ENCODE measurements at places on chromosomes 7 and 10.
A peak's percentile ranks its signal among the peaks of the same experiment; 100 is the strongest.

GRCh38 chr7:20510573-20510900 is 104.9 kb upstream of the ABCB5 start:
- no peak for DNase-seq

- DNase-seq, result no peak
These were observed 2.9 kb downstream of the PPP1R3A start for GRCh38 chr7:113915956-113916355.

DNA sequence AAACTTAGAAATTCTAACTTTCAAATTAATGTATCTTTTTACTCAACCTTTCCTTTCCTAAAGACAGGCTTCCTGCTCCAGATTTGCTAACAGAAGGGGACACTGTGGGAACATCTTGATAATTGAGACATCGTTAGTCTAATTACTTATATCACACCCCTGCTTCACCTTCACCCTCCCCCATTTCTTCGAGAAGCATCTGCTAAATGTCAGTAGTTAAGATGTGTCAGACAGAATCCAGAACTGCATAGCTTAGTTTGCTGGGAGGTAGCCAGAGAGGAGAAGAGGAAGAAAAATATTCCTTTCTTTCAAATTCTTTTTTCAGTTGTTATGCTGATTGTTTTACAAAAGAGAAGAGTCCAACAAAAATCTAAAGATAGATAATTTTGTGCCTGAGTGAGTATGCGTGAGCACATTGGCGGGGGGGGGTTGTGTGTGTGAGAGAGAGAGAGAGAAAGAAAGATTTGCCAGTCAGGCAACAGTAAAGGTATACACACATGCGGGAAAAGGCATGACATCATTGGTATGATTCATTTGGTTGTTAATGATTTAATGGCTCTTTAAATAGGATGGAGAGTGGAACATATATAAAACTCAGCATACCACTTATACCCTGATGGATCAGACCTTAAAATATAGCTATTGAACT is 192.4 kb downstream of the PTN start:
- DNase-seq, result no peak

DNA sequence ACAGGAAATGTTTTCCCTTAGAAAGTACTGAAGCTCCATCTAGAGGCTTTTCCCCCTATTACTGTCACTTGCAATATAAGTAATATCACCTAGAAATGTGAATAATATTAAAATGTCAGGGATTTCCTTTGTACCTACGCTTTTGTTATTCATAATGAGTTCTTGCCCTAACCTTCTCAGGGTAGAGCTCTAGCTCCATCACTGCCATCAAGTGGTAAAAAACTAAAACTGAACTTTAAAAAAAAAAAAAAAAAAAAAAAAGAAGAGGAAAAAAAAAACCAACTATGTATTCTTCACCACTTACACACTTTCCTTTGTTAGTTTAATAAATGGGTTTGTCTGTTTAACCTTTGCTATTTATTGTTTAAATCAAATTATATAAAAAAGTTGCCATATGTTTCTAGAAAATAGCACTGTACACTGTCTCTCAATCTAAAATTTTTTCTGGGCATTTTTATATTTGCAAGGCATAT is 49.9 kb downstream of the DNAJC1 start:
- DNase-seq, result no peak

GRCh38 chr10:131979821-131980270 is 1.9 kb downstream of the BNIP3 start:
- DNase-seq, result no peak

DNA sequence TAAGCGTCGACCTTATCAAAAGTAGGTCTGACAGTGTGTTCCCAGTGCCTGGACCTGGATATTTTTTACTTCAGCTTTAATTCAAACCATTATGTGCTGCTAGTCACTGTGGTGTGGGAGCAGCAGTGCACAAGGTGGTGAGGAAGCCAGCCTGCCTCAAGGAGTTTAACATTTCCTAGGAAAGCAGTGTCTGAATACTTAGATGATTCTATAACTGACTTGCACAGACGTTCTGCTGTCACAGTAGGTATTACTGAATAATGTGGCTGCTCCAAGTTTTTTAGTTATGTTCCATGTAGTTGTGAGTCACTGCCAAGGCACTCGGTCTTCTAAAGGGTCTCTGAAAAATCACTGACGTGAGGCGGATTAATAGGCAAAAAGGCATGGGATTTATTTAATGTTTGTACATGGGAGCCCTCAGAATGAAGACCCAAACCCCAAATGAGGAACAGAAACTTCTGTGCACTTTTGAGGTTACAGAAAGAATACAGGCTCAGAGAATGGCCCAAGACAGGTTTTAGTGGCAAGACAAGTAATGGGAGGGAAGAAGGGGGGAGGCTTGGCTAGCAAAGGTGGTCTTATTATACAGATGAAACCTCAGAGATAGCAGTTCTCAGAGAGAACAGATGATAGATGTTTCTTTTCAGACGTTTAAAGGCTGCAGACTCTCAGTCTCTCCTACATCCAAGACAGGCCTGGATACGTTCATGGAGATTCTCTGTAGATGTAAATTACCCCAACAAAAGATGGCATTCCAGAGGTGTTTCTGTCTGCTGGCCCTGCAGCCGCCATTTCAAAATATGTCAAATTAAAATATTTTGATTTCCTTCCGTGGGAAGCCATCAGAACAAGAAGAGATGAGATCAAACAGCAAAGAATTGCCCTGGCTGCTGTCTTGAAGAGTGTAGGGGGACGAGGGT is 209.3 kb downstream of the SDK1 start:
- DNase-seq, result no peak

GRCh38 chr7:116194115-116194514 is 16.2 kb upstream of the TES start:
- DNase-seq, result no peak

- DNase-seq, result no peak
These were observed at the start of gene GIMAP7 for GRCh38 chr7:150514748-150515222. GIMAP7 (plus strand) TSS chr7:150514872; CDS start chr7:150519975, 5,103 bp downstream.

DNA sequence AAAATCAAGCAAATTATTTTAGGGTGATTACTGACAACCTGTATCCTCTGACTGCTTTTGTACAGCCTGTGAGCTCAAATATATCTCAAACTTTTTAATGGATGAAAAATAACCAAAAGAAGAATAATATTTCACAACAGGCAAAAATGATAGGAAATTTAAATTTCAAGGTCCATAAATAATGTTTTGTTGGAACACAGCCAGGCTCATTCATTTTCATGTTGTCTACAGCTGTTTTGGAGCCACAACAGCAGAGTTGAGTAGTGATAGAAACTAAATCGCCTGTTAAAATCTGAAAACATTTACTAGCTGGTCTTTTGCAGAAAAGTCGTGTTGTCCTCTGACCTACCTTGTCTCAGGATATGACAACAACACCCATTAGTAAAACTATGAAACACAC is 75.9 kb downstream of the GLI3 start:
- no peak for DNase-seq

GRCh38 chr7:127550247-127550646 is 35.1 kb downstream of the GCC1 start:
- no peak for DNase-seq

DNA sequence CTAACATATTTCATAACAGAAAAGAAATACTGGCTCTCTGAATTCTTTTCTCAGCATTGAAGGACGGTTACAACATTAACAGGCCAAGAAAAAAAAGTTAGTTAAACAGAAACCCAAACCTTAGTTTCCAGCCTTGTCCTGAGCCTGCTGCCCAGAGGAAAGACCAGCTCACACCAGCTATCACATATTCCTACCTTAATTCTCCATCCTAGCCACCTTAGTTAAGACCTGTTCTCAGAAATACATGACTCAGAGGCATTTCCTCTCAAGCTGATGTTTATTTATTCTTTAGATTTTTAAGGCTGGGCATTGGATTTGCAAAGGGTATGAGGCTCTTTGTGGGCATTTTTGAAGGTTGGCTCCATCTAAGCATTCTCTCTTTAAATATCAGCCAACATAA is 34.3 kb upstream of the ADAM12 start:
- no peak for DNase-seq

- DNase-seq, result peak; percentile 17
These were observed 2.8 kb downstream of the MCU start for GRCh38 chr10:72694476-72695369.

DNA sequence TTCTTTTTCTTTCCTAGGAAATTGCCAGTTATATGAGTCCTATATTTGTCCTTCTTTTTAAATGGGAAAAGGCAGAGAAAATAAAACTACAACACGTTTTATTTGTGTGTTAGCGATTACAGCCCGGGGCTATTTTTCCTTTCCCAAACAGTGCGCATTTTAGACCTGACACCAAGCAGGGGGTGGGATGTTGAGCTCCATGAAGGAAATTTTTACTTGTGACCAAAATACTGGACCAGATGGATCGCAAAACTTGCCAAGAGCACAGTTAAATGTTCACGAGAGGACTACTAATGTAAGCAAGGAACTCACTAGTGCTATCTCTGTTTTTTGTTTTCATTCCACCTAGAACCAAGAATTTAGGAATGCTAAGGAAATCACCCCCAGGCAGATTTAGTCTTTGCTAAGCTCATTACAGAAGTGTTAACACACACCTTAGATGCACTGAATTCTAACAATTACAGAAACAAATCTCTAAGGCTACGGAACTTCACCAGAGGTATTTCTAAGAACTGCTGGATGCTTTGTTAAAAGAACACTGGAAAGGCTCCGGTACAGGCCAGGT is 114.8 kb downstream of the JAZF1 start:
- DNase-seq, result no peak

DNA sequence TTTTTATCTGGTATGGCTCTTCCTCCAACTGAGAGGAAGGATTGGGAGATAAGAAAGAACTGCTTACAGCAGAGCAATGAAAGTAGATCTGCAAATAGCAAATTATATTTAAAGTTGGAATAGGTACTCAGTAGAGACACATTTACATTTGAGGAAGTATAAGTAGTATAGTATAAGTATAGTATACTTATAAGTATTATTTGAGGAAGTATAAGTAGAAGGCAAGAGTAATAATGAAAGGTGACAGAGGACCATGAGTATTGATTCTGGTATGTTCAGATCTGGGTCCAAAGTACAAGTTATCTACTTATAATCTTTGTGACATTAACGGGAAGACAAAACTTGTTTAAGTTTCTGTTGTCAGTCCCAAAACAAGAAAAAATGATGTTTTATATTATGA is 527.6 kb upstream of the SORCS1 start:
- DNase-seq, result no peak

- DNase-seq, result no peak
These were observed 77.5 kb upstream of the SP8 start for GRCh38 chr7:20864221-20864620.

DNA sequence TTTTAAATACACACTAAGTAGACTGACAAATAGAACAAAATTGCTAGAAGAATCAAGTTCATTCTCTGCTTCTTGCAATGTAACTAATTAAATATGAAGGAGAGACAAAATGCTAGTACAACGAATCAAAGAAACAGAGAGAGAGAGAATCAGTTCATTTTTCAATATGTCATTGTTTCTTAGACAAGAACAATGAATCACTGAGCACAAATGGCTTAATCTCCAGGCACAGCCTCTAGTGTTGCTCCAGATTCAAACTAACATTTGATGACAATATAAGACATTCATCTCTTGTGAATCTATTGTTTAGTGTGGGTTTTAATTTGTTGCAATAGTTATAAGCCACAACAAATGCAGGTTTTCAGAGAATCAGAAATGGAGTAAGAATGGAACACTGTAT is 357.4 kb upstream of the TMEM229A start:
- no peak for DNase-seq

GRCh38 chr10:92291921-92292845 is 1.2 kb downstream of the MARCHF5 start:
- DNase-seq, result peak; percentile 8

DNA sequence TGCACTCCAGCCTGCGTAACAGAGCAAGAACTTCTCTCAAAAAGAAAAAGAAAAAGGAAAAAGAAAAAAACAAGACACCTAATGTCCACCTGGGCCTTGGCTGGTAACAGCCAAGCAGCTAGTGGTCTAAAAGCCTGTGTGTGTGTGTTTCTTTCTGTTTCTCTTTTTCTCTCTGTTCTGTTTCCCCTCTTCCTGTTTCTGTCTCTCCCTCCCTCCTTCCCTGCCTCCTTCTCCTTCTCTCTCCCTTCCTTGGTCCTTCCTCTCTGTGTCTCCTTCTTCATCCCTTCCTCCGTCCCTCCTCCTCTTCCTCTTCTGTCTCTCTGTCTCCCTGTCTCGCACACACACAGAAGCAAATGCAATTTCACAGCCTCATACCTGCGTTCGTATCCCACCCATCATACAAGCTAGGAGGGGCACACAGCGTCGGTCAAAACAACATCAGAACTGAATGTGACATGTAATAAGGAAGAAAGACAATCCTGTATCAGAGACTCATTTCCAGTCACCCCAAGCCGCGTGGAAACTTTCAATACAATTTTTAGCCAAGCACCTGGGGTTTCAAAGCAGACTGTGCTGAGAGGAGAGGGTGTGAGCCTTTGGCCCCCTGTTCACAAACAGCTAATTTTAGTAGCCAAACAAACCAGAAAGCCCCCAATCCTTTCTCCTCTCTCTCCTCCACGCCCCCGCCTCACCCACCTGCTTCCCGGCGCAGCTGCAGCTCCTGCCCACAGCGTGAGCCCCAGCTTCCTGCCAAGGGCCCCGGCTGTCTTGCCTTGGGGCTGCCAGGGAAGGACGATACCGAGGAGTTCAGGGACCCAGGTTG is 50.2 kb upstream of the GNA12 start:
- DNase-seq, result no peak

Measured in hypothalamus (tissue), 51 donors.